ENCODE measurements at places on chromosomes 7 and 10.

GRCh38 chr7:36673703-36674102 lies 50.6 kb downstream of the AOAH start:
- DNase-seq: no peak

GRCh38 chr10:11655836-11656235 lies 44.4 kb upstream of the USP6NL start:
- DNase-seq: no peak

DNA sequence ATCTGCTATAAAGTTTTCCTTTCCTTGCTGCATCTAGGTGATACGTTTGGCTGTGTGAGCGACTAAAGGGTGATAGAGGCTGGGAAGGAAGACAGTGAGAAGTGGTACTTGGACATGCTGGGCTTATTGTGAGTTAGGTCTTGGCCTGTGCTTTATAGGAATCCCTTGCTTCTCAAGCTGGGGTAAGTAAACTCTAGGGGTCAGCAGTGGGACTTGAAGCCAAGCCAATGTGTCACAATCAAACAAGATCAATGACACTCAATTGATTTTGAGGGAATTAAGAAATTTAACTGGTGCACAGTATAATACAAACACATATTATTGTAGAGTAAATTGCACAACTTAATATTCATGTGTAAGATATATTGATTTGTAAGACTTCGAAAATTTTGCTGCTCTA lies 155.8 kb upstream of the AOAH start:
- DNase-seq: no peak

- DNase-seq: no peak
Measured at GRCh38 chr7:27096768-27097514, 1.1 kb upstream of the HOXA1 start.

DNA sequence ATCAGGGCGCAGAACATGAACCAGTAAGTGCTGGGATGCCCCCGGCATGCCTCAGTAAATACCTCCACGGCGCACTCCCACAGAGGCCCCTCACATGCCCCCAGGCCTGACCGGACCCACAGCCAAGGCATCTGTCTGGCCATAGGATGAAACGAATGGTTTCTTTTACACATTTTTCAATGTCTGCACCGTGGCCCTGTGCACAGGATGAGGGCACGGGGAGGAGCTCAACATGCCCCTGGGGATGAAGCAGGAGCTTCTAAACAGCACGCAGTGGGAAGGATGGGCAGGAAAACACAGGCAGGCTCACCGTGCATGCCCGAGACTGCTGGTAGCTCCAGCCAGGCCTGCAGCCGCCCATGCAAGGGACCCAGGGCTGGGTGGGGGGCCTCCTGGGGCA lies 283.3 kb downstream of the TNS3 start:
- DNase-seq: no peak

- no peak for DNase-seq
Measured at GRCh38 chr10:121681997-121682687, 83.9 kb upstream of the FGFR2 start.

- no peak for DNase-seq
Measured at GRCh38 chr7:79529214-79529880, 75.9 kb upstream of the MAGI2 start.

- no peak for DNase-seq
Measured at GRCh38 chr10:98264378-98265065, 3.5 kb downstream of the LOXL4 start.

DNA sequence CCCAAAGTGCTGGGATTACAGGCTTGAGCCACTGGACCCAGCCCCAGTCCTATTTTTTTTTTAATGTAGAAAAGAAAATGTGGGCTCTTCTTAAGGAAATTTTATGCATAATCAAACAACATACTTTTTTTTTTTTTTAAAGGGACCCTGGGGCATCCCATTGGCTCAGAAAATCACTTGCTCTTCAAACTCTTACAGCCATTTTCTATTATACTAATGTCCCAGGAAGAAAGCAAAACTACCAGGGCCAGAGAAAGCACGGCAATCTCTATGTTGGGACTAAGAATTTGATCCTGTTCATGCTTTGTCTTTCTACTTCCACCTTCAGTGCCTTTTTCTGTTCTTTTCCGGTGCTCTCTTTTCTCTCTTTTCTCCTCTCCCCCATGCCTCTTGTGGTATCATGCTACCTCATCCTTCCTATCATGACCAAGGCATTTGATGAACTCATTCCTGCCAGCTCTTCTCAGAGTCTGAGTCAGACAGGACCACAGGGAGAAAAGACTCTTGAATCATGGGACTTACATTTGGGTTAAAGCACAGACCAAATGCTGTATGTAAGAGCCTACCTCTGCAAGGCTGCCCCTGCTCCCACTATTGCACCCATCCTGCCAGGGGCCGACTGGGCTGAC lies 76.4 kb upstream of the CCNY start:
- DNase-seq: no peak

DNA sequence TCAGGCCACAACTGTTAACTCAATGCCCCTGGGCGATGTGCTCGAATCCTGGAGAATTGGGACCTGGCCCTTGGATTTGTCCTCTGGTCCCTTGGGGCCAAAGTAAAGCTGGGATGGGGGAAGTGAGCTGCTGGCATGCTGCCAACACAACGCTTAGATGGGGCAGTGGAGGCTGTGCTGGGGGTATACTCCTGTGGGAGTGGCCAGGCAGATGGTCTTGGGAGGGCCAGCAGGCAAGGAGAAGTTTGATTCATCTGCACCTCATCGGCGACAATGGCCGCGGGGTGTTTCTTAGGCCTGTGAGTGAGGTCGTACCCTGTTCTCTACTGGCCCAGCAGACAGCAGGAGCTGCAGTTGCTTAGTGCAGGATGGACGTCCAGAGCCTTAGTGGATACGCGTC lies 139.0 kb upstream of the MTPN start:
- DNase-seq: no peak

DNA sequence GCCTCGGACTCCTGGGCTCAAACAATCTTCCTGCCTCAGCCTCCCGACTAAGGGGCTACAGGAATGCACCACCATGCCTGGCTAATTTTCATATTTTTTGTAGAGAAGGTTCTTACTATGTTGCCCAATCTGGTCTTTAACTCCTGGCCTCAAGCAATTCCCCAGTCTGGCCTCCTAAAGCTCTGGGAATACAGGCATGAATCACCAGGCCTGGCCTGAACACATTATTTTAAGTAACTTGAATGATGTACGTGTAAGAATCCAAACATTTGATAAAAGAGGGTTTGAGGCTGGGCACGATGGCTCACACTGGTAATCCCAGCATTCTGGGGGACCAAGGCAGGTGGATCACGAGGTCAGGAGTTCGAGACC lies 13.0 kb upstream of the BAMBI start:
- DNase-seq: no peak

DNA sequence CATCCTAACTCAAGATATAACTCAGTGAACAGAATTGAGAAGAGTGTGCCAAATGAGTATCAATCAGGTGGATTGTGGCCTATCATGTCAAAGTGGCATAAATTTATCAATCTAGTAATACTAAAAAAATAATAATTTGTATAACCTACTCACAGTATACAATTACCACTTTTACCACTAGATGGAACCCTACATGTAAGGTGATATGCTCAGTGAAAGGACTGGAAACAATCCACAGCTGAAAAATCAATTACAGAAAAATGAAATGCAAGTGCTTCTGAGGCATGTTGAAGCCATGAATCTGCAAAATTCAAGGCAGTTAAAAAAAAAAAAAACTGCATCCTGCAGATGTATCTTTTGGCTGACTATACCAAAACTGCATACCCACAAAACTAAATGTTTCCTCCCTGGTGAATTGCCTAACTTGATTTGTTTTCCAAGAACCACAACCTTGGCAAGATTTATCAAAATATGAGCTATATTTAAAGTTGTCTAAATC lies 13.9 kb downstream of the ARHGAP19 start:
- DNase-seq: no peak

GRCh38 chr10:103884681-103885139 lies 29.3 kb upstream of the SH3PXD2A start:
- no peak for DNase-seq

- no peak for DNase-seq
Measured at GRCh38 chr10:130013335-130014262, 49.5 kb upstream of the EBF3 start.

- DNase-seq: no peak
Measured at GRCh38 chr7:140196361-140197217, 19.8 kb upstream of the KDM7A start.

GRCh38 chr10:32961343-32961894 lies 3.4 kb upstream of the ITGB1 start:
- no peak for DNase-seq

- no peak for DNase-seq
Measured at GRCh38 chr10:11311027-11311426, 293.4 kb downstream of the CELF2 start.

DNA sequence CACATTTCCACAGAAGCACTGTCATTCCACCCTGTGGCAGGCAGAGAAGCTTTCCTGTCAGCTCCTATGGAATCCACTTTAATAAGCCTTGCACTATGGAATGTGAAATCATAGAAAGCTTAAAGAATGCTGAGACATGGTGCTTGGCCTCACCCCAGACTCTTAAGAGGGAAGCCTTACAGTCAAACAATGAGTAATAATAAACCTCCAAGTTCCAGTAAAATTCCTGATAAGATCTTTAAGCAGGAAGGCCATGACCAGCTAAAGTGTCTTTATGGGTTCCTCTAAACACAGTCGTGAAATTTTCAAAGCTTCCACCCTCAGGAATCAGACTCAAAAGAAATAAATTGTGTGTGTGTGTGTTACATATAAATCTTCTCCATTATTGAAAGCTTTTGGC lies 11.9 kb upstream of the TEX36 start:
- no peak for DNase-seq

GRCh38 chr10:4266416-4267085 lies 481.5 kb upstream of the KLF6 start:
- DNase-seq: no peak

DNA sequence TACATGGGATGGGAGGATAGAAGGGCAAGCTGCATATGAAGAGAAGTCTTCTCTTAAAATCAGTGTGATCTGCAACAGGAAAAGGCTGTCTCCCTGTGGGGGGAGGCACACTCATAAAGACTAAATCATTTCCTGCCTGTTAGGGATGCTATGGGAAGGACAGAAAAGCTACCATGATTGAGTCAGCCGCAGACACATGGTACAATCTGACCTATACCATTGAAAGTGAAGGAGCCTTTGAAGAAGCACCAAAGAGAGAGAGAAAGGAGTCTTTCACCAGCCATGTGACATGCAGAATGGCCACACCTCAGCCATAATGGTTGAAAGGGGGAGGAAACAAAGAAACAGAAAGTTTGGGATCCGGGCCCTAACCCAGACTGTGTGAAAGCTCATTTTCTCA lies 29.1 kb downstream of the NUDCD3 start:
- DNase-seq: no peak

DNA sequence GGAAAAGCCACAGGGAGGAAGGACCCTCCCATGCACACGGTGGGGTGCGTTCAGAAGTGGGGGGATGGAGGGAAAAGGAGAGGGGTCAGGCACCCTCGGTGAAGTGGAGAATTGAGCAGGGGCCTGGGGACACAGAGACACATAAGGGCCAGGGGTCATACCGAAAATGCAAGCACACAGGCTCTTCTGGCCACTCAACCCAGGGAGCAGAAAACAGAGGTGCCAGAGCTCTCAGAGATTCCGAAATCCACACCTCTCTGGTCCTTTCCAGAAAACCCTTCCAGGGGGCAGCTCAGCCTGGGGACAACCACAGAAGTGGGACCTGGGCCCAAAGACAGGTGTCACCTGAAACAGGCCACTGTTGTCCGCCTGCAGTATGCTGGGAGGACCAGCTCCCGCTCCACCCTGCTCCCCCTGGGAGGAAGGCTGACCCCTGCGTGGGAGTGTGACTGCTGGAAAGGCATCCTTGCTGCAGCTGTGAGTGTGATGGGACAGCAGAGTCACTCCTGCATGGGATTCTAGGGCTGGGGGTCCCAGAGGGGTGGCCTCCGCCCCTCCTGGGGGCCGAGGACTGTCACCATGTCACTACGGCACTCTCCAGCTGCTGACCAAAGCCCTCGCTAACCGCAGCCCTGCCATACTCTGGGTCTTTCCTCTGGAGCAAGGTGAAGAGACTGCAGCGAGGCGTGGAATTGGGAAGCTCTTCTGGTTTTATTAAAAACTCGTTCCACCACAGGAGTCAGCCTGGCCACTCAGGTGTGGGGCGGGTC lies 63.1 kb downstream of the TMEM209 start:
- DNase-seq: no peak

DNA sequence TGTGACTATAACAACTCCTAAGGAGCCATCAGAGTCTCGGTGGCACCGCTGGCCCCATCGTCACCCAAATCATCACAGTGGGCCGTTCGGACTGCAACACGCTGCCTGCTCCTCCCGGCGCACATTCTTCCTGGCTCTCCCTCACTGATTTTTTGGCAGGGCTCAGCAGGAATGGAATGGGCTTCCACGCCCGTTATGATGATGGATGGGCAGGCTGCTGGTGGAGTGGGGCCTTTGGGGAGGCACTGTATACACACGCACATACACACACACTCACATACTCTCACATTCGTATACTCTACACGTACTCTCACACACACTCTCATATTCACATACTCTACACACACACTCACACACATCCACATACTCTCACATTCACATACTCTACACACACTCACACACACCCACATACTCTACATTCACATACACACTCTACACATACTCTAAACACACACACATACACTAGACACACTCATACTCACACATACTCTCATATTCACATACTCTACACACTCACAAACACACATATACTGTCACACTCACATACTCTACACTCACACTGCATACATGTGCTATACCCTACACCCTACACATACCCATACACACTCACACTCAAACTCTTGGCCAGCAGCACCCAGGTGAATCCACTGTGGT lies 99.8 kb downstream of the KCNMA1 start:
- DNase-seq: no peak

DNA sequence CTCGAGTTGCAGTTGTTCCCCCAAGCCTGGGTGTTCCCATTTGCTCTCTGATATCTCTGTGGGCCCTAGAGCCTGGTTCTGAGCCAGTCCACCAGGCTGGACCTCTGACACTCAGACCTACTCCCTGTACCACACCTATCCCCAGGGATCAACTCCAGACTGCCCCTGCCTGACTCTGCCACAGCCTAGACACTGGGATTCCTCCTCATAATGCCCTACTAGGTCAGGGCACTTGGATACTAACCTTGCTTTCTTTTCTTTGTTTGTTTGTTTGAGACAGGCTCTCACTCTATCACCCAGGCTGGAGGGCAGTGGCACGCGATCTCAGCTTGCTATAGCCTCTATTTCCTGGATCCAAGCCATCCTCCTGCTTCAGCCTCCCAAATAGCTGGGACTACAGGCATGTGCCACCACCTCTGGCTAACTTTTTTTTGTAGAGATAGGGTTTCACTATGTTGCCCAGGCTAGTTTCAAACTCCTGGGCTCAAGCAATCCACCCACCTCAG lies 30.8 kb upstream of the PDCD4 start:
- no peak for DNase-seq

DNA sequence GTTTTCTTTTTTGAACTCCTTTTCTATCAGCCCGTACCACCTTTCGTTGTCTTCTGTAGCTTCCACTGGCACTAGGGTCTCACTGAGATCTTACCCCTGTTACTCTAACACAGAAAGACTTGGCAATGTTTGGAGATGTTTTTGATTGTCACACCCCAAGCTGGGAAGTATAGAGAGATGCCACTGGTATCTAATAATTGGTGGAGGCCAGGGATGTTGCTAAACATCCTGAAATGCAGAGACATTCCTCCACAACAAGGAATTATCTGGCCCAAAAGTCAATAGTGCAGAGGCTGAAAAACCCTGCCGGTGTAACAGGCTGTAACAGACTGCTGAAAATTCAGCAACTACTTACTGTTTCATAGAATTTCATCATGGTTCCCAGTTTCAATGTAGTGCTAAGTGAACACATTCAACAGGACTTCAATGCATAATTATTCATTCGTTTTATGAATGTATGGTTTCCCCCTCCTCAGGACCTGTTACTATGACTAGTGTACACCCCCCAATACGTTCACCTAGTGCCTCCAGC lies 115.9 kb downstream of the TRIM24 start:
- no peak for DNase-seq
